Left forelimb (tissue), 1 donor: ENCODE measurements at places on chromosomes 1 and 21.
A peak's percentile ranks its signal among the peaks of the same experiment; 100 is the strongest.

DNA sequence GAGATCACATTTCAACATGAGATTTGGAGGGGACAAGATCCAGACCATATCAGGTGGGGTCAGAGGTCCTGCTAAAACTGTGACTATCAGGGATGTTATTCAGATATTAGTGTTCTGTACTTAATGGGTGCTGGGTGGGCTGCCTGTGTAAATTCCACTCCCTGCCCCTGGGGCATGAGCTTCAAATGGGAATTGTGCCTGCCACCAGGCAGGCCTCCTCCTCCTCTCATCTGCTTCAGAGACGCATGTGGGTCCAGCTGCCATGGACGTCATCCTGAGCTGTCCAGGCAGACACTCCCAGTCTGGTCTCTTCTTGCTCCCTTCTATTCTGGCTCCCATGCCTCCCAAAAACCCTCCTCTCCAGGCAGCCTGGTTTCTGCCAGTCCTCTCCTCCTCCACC, 10.4 kb downstream of the QSOX1 start:
- no peak for DNase-seq

DNA sequence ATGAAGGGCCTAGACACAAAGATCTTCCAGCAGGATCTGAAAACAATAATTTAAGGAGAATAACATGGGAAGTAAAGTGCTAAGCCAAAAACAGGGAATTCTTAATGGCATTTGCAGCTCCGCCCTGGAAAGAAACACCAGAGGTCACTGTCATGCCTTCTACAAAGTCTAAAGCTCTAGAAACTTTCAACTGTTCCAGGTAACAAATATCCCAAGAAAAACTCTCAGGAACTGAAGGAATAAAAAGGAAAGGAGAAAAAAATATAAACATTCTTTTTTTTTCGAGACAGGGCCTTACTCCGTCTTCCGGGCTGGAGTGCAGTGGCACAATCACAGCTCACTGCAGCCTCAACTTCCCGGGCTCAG, 13.2 kb downstream of the ZC3H12A start:
- no peak for DNase-seq

DNA sequence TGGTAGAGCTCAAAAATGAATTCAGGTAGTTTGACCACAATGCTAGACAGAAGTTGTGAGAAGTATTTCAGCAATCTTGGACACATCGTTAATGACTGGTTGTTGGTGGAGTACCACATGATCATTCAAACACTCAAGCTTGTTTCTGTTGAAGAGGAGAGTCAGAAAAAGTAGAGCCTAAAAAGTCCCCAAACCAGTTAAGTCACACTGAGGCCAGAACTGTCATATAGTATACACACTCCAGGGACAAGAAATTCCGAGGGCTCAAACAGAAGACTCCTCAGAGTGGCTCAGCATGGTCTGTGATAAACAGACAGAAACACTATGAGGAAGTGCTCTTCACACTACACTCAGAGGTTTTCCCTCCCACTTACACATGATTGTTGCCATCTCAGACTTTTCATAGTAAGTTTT, 5.8 kb downstream of the TRIM33 start:
- no peak for DNase-seq

DNA sequence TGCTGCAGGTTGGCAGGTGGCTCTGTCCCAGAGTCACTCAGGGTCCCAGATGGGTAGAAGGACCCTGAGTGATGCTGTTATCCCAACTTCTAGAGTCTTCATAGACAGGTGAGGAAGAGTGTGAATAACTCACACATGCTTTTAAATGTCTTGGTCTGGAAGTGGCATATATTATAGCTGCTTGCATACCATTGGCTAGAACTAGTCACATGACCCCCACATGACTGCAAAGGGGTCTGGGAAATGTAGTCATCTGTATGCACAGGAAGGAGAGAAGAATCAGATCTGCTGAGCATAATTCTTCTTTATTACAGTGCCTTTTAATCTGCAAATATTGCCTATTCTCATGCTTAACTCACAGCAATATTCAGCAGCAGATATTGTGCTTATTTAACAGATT, 28.2 kb upstream of the KLHDC7A start:
- no peak for DNase-seq

DNA sequence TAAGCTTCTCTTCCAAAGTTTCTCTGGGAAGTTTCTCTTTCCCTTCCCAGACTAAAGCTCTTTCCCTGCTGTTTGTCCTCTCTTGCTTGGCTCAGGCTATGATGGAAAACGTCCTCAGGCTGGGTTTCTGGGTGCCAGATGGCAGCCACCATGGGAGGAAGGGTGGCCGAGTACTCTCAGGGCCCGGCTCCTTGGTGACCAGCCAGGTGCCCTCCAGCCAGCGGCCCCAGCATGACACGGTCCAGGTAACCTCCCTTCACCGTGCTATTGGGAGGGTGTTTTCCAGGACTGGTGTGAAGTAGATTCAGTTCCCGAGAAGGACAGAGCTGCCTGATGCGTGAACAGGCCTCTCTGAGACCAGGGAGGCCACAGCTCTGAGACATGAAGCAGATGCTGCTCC, 60.3 kb downstream of the KIF26B start:
- DNase-seq: no peak

DNA sequence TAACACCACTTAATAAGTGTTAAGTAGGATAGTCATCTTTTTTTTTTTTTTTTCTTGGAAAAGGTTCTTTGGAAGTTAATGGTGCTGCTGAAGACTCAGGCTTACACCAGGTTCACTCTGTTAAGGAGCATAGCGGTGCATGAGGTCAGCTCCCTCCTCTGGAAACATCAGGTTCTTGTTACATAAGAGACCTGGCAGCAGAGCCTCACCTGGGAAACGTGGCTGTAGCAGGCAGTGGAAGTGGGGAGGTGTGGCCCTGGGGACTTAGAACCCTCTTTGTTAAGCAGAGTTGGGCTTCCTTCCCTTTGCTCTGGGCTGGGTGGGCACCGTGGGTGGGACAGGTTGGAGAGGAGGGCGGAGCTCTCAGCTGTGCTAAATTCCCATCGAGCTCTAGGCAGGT, 104.1 kb downstream of the CNIH3 start:
- DNase-seq: no peak

DNA sequence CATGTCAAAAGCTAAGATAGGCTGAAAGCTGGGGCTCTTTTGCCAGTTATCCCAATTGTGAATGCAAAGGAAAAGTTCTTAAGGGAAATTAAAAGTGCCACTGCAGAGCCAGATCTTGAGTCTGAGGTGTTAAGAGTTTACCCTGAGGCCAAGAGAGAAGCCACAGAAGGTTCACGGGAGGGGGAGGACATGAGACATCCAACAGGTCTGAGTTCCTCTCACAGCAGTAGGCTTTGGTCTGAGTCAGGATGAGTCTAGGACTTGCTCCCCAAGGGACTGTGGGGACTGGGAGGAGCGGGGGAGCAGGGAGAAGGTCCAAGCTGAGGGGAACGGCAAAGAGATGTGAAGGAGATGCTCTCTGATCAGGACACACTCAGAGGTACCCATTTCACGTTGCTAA, 411.2 kb upstream of the CAMK1G start:
- no peak for DNase-seq

DNA sequence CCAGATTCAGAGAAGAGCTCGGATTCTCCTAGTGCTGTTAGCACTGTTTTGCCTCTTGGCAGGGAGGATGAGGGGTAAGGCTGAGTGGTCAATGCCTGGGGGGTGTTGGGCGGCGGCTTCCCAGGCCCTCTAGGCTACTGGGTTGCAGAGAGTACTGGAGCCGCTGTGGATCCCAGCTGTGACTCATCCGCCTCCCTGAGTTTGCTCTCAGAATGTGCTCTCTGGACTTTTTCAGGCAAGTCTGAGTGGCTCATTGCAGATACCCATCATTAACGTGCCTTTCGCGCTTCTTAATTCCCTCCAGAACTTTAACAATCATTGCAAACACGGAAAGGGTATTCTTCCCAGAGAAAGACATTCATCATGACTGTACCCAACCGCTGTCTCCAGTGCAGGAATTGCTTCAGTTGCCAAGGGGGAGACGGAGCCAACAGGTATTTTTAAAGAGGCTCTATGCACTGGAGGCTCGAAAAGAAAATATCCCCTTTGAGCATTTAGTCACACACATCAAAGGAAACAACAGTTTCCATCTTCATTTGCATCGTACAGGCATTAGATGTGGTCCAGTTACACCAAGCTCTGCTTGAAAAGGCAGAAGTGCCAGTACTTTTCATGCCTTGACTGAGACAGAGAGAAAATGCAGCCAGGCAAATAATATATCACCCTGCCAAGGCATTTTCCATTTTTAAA, 14.4 kb upstream of the CAMTA1 start:
- DNase-seq: no peak

DNA sequence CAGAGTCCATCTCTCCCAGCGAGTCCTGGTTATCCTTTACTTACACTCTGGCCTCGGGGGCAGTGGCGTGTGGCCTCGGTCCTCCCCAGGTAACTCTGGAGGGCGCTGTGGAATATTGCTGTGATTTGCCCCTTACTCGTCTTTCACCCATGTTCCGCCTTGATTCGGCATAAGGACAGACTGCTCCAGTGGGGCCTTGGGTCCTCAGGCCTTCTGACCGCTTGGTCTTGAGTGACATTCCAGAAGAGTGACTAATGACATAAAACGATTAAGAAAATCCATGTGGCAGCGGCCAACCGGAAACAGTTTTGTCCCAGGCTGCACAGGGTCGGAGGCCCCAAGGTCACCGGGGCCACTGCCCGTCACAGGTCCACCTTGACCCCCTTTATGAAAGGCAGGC, 11.0 kb downstream of the ICMT start:
- no peak for DNase-seq

DNA sequence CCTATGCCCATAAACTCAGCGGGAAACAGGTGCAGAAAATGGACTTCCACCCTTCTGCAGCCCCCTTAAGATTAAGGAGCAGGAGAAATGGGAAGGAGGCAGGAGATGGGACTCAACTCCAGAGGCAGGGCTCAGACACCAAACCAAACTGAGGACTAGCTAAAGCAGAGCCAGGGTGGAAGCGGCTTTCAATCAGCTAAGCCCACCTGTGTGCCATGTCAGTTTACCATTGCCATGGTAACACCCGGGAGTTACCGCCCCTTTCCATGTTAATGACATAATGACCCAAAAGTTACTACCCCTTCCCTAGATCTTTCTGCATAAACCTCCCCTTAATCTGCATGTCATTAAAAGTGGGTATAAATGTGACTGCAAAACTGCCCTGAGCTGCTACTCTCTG, 653.5 kb downstream of the PTPRU start:
- DNase-seq: no peak

DNA sequence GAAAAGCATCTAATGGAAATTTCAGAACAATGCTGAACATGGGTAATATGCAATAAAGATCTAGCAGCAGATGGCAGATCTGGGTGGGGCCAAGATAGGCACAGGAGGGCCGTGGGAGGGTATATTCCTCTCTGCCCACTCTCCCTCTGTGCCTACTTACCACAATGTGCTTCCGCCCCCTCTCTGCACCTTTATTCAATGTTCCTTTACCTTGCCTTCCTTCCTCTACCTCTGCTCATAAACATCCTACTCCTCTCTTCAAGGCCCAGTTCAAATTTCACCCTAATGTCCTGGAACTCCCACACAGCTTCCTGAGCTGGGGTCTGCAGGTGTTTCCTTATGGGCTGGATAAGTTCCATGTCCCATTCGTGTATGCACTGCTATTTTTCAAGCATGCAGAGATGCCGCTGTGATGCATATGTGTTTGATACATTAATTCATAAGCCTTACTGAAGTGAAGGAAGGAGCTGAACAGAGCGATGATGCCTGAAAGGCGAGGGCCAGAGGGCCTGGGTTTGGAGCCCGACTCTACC, 65.6 kb upstream of the EDEM3 start:
- no peak for DNase-seq

GRCh38 chr1:46077644-46078043, 54.8 kb downstream of the PIK3R3 start:
- DNase-seq: no peak

DNA sequence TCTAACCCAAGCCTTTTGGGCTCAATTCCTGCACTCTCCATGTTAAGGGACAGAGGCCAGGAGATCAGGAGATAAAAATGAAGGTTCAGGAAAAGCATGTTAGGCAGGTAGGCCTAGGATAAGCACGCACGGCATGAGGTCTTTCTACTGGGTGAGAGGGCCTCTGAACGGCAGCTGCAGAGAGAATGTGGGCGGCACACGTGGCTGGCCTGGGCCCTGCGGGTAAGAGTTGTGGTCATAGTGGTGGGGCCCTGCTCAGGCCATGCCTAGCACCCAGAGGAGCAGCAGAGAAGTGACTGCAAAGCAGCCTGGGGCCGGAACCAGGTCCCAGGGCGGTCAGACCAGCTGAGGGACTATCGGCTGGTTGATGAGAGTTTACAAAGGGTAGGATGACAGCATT, 7.5 kb upstream of the FOXO6 start:
- peak; percentile 65 for DNase-seq

- DNase-seq: no peak
Observed at GRCh38 chr1:218250492-218250891, 34.6 kb upstream of the RRP15 start.

- DNase-seq: no peak
Observed at GRCh38 chr1:240237305-240237721, 145.6 kb downstream of the FMN2 start.

GRCh38 chr21:46144464-46145070, 10.8 kb downstream of the FTCD start:
- DNase-seq: no peak

GRCh38 chr1:65141394-65141793, 6.6 kb upstream of the AK4 start:
- no peak for DNase-seq

- no peak for DNase-seq
Observed at GRCh38 chr1:110393286-110393685, 2.5 kb upstream of the SLC16A4 start.

DNA sequence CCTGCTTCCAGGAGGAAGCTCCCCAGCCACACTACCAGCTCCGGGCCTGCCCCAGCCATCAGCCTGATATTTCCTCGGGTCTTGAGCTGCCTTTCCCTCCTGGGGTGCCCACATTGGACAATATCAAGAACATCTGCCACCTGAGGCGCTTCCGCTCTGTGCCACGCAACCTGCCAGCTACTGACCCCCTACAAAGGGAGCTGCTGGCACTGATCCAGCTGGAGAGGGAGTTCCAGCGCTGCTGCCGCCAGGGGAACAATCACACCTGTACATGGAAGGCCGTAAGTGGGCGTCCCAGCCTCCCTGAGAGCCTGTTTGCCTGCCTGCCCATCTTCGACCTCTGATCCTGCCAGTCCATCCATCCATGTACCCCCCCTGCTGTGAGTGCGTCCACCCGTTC, 3.6 kb downstream of the ECM1 start:
- no peak for DNase-seq

DNA sequence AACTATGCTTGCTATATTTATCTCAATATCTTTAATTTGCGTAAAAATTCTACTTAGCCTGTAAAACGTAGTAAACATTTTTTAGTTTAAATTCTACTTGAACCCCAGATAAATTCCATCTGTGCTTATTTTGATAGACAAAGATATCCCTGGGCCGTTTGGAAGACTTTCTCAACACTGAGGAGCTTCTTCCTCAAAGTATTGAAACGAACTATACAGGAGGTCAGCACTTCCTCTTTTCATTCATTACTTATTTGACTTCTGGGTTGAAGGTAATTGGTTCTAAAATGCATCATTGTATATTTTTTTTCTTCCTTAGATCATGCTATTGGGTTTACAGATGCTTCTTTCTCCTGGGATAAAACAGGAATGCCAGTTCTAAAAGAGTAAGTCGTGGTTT, 74.7 kb downstream of the HSPA13 start:
- DNase-seq: no peak
